Caco-2 (cell line): ENCODE measurements at places on chromosomes 2 and 18. TPM values are rescaled to one million over a fixed set of nuclear protein-coding genes. Genes with fewer than 3 reads are reported as not detected.

M1AP gene
- total RNA-seq = not detected in 2 replicates

CHRND gene
- total RNA-seq = not detected in 2 replicates

MC5R gene
- total RNA-seq = not detected in 2 replicates

LINC00305 gene
- total RNA-seq = not detected in 2 replicates

CAB39 gene
- total RNA-seq = 33.2 and 40.4 TPM in 2 replicates

VAMP8 gene
- 82.9 and 85.5 TPM in 2 replicates for total RNA-seq

BCL2L11 gene
- total RNA-seq = 27.7 and 28.9 TPM in 2 replicates

RGPD4 gene
- total RNA-seq = 0.07 TPM in 1 of 2 replicates, not detected in the other

G6PC2 gene
- not detected in 2 replicates for total RNA-seq

HEATR5B gene
- total RNA-seq = 15.3 and 16.1 TPM in 2 replicates

ASB18 gene
- not detected in 2 replicates for total RNA-seq

ERICH2 gene
- 3.1 and 3.3 TPM in 2 replicates for total RNA-seq

CYP26B1 gene
- 1.7 and 2.8 TPM in 2 replicates for total RNA-seq

SLC9A4 gene
- total RNA-seq = 1.2 and 1.4 TPM in 2 replicates

NEU2 gene
- not detected in 2 replicates for total RNA-seq

TRABD2A gene
- total RNA-seq = 1.3 and 1.4 TPM in 2 replicates

RNF149 gene
- total RNA-seq = 96.8 and 101 TPM in 2 replicates

PDCL3 gene
- total RNA-seq = 21.1 and 21.3 TPM in 2 replicates

PCARE gene
- total RNA-seq = not detected in 2 replicates

MYCN gene
- 46.6 and 54.4 TPM in 2 replicates for total RNA-seq

CFAP221 gene
- 0.60 TPM in 1 of 2 replicates, not detected in the other for total RNA-seq

GAL3ST2 gene
- total RNA-seq = 6.0 and 6.8 TPM in 2 replicates

CCDC148 gene
- 5.3 and 6.3 TPM in 2 replicates for total RNA-seq

GNAL gene
- 24.5 and 28.4 TPM in 2 replicates for total RNA-seq

ANKRD30B gene
- 0.07 and 0.44 TPM in 2 replicates for total RNA-seq

TCF7L1 gene
- total RNA-seq = 27.7 and 29.0 TPM in 2 replicates

RAB27B gene
- 0.32 and 0.42 TPM in 2 replicates for total RNA-seq

OSR1 gene
- 3.0 and 3.2 TPM in 2 replicates for total RNA-seq

ZBTB7C gene
- total RNA-seq = 0.18 and 0.39 TPM in 2 replicates

ESPNL gene
- not detected in 2 replicates for total RNA-seq

STPG4 gene
- 0.46 and 0.79 TPM in 2 replicates for total RNA-seq

ZSWIM2 gene
- total RNA-seq = not detected in 2 replicates

SPATA3 gene
- not detected in 2 replicates for total RNA-seq

LRP2 gene
- 238 and 260 TPM in 2 replicates for total RNA-seq

CYS1 gene
- 0.91 and 1.4 TPM in 2 replicates for total RNA-seq

CFC1 gene
- not detected in 2 replicates for total RNA-seq

CD8B2 gene
- 0.09 and 0.14 TPM in 2 replicates for total RNA-seq

COL4A3 gene
- 4.2 and 4.7 TPM in 2 replicates for total RNA-seq

RIT2 gene
- total RNA-seq = not detected in 2 replicates

IL1F10 gene
- not detected in 2 replicates for total RNA-seq

SLC4A5 gene
- 1.9 and 2.2 TPM in 2 replicates for total RNA-seq

GNLY gene
- total RNA-seq = not detected in 2 replicates

GALNT3 gene
- total RNA-seq = 17.2 and 19.0 TPM in 2 replicates

CFAP53 gene
- total RNA-seq = 0.23 TPM in 1 of 2 replicates, not detected in the other

RBFA gene
- total RNA-seq = 19.2 and 19.3 TPM in 2 replicates

GAD1 gene
- 14.7 and 18.5 TPM in 2 replicates for total RNA-seq

TUBA3E gene
- total RNA-seq = 0.57 TPM in 1 of 2 replicates, not detected in the other

EPB41L3 gene
- 7.1 and 8.7 TPM in 2 replicates for total RNA-seq

LONRF2 gene
- total RNA-seq = not detected in 2 replicates
